ENCODE measurements at places on chromosomes 2 and 18. TPM values are rescaled to one million over a fixed set of nuclear protein-coding genes. Genes with fewer than 3 reads are reported as not detected.

DNA sequence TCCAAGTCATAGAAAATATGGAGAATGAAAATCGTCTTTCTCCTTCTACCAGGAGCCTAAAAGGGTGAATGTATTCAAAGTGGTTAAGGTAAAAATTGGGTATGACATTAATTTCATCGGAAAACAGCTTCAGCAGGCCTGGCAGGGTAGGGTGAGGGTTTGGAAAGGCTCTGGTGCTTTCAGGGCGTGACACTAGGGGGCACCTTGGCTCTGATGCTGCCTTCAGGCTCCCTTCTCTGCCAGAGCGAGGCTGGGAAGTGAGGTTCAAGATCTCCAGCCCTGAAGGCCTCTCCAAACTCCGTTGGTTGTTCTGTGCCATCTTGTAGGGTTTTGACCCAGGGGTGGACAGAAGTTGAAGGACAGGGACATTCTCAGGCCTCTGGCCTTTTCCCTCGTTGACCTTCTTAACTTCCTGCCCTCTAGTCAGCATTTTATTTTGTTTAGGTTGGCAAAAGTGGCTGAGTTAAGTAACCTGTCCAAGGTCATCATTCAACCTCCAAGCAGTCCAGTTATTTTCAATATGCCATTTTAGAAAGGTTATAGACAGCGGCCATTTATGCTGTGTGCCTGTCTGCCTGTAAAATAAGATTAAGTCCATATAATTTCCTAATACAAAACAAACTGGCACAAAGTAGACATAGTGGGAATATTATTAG is 40.3 kb downstream of the EML6 start:
- no peak for DNase-seq

DNA sequence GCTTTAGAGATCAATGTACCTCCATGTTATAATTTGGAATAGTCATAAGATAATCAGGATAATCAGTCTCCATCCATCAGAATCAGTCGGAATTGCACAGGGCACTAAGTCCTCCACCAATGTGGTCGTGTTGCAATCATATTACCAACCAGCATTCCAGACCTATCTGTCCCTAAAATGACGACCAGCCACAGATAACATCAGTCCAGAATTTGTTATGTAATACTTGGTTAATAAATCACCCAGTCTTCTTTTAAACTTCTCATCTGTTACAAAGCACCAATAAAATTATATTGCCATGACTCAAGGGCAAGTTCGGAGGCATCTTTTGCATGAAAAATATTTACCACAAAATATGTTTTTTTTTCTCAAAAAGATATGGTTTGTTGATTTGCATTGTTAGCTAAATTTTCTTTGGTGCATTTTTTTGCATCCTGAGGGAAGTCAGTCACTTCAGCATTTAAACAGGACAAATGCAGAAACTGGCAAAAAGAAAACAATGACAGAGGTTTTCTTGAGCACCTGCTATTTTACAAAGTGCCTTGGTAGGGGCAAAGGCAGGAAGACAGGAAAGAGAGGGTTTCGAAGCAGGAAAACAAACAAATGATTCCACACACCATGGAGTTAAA is 29.3 kb downstream of the PIEZO2 start:
- DNase-seq = no peak

DNA sequence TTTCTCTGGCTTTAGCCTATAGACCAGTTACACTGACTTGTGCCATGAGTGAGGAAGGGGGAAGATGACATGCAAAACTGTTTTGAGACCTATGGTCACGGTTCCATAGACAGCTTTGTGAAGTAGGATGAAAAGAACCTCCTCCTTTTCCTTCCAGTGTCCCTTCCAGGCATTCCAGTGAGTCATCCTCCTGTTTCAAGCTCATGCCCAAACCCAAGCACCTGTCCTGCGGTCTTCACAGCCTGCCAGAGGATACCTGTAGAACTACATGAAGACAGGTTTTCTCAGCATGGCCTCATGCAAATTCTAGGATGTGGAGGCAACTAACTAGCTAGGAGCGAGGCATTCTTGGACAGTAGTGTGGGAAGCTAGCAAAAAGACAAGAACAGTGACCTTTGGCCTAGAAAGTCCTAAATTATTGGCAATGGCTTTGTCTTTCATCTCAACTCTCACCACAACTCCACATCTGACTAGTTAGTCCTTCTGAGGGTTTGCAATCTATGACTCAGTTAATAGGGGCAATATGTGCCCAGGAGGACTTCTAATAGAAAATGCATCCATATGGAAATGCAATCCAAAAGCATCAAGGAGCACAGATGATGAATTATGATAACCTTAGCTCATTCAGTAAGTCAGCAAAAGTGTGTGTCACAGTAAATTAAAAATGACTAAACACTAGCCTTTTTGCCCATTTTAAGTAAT is 154.7 kb downstream of the RBM43 start:
- no peak for DNase-seq

DNA sequence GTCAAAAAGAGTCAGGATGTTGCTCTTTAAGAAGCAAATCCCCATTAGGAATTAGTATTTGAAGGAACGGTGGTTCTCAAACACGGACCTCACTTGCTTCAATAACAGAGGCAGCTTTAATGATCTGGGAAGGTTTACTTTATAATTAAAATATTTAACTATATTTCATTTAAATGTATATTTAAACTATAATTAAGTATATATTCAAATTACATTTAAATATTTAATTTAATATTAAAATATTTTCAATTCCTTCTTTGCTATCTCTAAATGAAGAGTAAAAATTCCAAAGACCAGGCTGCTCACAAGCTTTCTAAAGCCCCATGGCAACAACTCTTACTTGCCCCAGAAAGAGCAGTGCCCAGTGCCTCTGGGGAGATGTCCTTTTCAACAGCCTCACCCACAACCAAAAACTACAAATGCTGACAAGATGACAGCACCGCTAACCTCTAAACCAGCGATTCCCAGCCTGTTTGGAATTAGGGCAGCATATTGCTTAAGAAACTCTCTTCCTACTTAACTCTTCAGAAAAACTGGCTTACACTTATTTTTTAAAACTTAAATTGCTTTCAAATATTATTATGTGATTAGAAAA is 62.9 kb upstream of the POU3F3 start:
- no peak for DNase-seq

GRCh38 chr18:56935434-56936040 is 211.3 kb upstream of the BOD1L2 start:
- no peak for DNase-seq

DNA sequence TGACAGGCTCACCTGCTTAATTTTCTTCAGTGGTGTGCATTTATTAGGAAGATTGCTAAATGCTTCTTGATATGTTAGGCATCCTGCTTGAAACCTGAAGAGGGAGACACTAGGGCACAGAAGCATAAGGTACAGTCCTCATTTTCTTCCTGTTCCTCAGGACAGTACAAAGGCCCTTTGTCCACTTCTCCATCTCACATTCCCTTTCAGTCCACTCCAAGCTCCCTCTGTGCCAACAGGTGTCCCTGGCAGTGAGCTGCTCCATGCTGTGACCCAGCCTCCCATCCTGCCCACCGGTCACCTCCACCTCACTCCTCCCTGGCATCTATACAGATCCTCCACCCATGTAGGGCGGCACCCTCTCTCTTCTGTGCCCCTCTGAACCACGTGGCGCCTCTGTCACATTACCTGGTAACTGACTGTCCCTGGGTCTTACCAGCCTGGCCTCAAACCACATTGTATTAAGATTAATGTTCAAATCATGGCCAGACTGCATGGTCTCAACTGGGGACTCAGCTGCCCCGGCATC is 162.8 kb downstream of the VAPA start:
- no peak for DNase-seq

DNA sequence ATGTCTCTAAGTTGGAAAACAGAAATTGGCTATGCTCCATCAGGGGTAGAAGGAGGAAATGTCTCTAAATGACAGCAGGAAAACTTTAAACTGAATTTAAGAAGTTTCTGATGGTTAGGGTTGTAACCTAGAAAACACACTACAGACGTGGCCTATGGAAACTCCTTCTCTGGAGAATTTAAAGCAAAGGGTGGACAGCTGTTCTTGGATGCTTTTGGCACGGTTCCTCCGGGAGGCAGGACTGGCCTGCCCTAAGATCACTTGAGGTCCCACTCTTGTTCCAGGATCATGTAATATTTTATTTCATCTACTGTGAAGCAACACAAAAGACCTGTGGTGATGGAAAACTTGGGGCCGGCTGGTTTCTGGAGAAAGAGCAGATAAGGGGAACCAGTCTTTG is 77.0 kb downstream of the NRP2 start:
- no peak for DNase-seq

GRCh38 chr2:11753452-11753885 is 7.0 kb downstream of the LPIN1 start:
- DNase-seq = no peak

- no peak for DNase-seq
Measured at GRCh38 chr2:217293046-217293445, 433.2 kb upstream of the TNP1 start.

- no peak for DNase-seq
Measured at GRCh38 chr2:11346023-11346482, 1.6 kb upstream of the ROCK2 start.

GAREM1 gene
- 12.0 TPM for total RNA-seq

DNA sequence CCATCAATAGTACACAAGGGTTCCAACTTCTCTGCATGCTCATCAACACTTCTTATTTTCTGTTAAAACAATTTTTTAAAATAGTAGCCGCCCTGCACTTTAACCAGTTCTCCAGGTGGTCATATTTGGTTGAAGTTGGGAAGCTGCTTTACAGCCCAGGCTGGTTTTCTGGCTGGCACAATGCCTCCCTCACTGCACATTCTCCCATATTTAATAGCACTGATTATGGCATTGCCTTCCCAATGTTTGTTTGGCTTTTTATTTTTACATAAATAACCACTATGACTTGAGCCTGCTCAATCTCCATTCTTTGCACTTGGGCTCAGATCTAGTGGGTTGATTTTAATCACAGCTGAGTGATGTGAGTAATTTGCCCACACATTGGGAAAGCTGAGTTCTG is 111.9 kb upstream of the MAP4K3 start:
- no peak for DNase-seq

DNA sequence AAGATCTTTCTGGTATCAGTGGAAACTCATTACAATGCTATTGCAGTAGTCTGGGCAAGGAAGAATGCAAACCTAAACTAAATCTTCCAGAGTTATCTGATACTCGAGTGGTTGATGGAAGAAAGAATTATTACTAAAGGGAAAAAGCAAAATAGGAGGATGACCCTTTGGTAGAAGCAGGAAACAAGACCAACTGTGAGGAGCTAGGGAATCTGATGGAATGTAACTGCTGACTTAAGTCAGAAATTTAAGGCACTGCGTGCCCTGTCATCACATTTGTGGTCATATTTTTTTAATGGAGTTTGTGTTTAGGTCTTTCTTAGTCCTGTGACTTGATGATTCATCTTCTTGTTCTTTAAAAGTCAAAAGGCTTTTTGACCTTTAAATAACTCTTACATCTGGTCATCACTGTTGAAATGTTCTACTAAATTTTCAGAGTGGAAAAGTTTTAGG is 36.5 kb upstream of the ARMC9 start:
- DNase-seq = no peak

RFX8 gene
- 0.85 TPM for total RNA-seq

DNA sequence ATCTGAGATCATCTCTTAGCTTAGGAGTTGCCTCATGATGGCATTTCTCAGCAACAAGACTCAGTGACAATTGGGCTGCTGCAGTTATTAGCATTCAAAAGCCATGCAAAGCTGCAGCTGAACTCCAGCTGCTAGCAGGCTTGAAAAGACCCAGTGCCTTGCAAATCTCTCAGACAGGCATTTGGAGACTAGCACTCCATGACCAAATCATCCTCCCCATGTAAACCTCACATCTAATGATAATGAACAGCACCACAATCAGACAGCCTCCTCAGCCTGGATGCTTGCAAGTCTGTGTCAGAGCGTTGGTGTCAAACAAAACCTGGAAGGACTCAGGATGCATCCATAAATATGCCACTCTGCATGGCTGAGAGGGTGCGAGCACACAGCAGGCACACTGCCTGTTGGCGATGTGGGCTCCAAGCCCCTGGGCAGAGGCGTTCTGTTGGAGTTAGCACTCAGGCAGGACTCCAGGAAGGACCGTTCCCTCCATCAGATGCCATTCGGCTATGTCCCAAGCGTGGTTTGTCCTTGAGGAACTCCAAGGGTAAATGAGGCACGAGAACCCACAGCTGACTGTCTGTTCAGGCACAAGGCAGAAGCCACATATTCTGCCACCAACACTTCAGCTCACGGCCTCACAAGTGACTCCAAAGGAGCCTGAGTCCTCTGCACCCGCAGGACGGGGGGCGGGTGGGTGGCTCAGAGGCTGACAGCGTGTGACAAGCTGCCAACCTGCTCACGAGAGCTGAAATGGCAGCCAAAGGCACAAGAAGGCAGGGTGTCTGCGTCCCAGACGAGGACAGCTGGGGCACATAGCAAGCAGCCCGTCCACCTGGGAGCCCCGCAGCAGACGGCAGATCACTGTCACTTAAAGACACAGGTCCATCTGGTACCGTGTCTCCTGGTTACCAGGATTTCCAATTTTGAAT is 183.8 kb downstream of the MYT1L start:
- no peak for DNase-seq

C2orf42 gene
- total RNA-seq = 25.5 TPM

ARHGAP28 gene
- 0.41 TPM for total RNA-seq

CACNB4 gene
- 13.8 TPM for total RNA-seq

DNA sequence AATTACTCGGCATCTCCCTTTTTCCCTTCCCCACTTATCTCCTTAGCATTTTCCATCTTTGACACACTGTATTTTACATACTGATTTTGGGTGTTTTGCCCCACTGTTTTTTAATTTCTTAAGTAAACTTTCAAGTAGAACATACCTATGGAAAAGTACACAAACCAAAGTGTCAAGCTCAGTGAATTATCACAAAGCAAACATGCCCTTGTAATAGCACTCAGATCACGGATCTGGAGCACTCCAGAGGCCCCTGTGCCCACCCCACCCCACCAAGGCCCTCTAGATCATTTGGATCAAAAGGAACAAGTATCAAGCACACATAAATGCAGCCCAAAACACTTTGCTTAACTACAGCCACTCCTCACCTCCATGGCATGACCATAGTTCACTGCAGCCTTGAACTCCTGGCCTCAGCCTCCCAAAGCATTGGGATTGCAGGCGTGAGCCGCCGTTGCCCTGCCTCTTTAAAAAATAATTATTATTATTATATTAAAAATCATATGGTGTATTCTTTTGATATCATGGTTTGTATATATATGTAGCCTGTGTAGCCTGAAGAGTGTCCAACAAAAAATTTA is 38.1 kb downstream of the FER1L5 start:
- no peak for DNase-seq

GRCh38 chr2:199660167-199660566 is 190.8 kb downstream of the FTCDNL1 start:
- DNase-seq = no peak
